ENCODE measurements at places on chromosomes 16 and 17.

DNA sequence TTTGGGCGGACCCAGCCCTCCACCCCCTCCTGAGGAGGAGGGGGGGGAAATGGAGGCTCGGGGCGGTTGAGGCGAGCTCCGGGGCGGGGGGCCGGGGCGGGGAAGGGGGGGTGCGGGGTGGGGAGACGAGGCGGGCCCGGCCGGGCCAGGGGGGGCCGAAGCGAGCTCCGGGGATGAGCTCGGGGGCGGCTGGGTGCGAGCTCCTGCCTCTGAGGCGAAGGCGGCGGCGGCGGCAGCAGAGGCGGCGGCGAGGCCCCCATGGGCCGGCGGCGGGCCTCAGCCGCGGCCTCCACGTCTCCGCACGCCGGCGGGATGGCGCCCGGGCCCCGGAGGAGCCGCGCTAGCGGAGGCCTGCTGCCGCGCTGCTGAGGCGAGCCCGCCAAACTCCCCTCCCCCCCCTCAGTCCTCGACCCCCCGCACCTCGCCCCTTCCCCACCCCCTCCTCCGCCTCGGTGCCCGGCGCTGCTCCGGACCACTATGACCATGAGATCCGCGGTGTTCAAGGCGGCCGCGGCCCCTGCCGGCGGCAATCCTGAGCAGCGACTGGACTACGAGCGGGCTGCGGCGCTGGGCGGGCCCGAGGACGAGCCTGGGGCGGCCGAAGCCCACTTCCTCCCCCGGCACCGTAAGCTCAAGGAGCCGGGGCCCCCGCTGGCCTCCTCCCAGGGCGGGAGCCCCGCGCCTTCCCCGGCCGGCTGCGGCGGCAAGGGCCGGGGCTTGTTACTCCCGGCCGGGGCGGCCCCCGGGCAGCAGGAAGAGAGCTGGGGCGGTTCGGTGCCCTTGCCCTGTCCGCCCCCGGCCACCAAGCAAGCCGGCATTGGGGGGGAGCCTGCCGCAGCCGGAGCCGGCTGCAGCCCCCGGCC lies 596 bp downstream of the MSL1 start:
- DNase-seq: peak; percentile 61

DNA sequence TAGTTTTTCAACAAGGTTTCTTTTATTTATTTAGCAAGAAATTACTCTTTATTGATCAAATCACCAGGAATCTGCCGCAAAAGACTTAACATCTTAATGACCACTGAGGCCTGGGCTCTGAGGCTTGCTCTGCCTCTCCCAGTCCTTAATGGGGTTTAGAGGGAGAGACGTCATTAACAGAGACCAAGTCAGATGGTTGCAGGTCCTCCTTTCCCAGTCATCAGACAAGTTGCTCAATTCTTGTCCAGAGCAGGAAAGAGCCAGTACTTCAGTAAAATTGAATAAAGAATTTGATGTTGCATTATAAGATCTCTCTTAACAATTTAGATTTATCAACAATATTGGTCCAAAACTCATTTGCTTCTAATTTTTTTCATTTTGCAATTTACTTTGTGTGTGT lies 2.0 kb downstream of the SEPHS2 start:
- DNase-seq: no peak

DNA sequence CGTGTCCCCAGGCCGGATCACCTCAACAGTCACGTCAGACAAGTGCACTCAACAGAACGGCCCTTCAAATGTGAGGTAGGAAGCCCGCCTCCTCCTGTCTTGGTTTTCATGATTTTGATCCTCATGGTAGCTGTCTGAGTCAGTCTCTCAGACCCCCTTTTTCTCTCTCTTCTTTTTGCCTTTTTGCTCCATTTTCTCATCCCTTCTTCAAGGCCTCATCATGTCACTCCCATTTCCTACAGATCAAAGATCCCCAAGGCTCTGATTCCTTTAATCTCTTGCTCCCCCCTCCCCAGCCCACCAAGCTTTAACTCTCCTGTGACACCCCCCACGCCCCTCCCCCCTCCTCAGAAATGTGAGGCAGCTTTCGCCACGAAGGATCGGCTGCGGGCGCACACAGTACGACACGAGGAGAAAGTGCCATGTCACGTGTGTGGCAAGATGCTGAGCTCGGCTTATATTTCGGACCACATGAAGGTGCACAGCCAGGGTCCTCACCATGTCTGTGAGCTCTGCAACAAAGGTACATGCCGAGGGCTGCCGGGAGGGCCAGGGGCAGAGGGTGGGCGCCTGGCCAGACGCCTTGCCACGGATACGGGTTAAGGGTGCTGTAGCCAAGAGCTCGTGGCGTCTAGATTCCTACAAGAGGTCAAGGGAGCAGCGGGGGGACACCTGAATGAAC lies 2.0 kb downstream of the MAZ start:
- DNase-seq: no peak

DNA sequence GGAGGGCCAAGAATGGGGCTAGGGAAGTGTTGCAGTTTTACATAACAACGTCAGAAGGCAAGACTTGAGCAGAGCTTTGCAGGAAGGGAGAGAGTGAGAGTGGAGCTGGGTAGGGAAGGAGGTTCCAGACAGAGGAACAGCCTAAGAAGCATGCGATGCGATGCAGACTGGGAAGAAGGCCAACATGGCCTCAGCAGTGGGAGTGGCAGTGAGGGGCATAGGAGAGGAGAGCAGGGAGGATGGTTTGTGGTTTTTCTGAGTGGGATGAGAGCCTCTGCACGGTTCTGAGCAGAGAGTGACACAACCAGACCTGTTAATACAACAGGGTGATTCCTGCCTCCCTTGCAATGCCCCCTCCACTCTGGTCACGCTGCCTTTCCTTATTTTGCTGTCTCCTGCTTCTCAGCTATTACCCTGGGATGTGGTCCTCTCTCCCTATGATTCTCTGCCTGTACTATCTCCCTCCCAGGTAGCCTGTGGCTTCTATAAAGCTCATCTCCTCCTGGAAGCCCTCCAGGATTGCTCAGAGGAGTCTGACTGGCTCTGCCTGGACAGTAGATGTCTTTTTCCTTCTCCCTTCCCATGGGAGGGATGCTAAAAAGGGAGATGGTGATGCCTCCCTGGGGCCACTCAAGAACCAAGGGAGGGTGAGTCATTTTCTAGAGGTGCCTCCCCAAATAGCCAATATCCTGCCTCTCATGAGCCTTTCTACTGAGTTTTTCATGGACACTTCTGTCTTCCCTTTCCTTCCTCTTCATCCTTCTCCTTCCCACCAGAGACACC lies 38.7 kb upstream of the NGFR start:
- DNase-seq: no peak

- DNase-seq: no peak
These were observed 35.3 kb downstream of the HIC1 start for GRCh38 chr17:2090210-2090641.

- no peak for DNase-seq
These were observed 105.1 kb downstream of the CHD9 start for GRCh38 chr16:53159781-53160436.

GRCh38 chr17:82881900-82882714 lies 42.3 kb upstream of the ZNF750 start:
- DNase-seq: peak; percentile 57

- DNase-seq: no peak
These were observed 29.9 kb downstream of the ABCA6 start for GRCh38 chr17:69111794-69112193.

GRCh38 chr16:8621222-8621571 lies 301 bp upstream of the METTL22 start:
- DNase-seq: no peak

GRCh38 chr16:55773859-55774549 lies 58.9 kb downstream of the CES1 start:
- DNase-seq: no peak

- DNase-seq: peak; percentile 26
These were observed 30.9 kb downstream of the SOCS1 start for GRCh38 chr16:11224894-11225676.

GRCh38 chr16:71622088-71622487 lies 3.9 kb upstream of the MARVELD3 start:
- DNase-seq: no peak

DNA sequence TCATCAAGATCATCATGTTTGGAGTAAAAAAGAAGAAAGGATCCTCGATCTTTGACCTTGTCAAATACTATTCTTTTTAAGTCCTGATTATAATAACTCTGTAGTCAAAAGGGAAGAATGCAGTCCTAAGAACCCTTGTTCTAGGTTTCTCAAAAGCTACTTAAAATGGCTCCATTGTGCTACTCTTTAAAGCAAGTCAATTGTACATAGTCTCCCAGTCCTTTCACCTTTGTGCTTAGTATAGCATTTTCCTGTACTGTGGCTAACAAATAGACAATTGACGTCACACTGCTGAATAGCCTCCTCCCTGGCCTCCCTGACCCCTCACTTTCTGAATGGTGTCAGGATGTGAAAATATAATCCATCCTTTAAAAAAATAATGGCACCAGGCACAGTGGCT lies 172.9 kb downstream of the AATF start:
- DNase-seq: no peak

DNA sequence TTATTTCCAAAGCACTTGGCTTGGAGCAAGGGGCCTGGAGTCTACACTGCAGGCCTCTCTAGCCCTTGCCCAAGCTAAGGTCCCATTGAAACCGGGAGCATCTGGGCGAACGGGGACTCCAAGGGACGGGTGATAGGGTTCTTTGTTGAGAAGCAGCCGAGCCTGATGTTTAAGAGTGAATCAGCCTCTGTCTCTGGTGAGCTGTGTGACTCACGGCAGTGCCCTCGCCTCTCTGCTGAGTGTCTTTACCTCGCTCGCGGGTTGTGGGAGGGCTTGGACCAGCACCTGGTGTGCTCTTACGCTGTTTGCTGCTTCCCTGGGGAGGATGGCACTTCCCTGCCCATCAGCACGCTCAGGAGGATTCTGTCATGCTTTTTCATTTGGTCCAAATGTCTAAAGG lies 1.3 kb downstream of the HGS start:
- no peak for DNase-seq

DNA sequence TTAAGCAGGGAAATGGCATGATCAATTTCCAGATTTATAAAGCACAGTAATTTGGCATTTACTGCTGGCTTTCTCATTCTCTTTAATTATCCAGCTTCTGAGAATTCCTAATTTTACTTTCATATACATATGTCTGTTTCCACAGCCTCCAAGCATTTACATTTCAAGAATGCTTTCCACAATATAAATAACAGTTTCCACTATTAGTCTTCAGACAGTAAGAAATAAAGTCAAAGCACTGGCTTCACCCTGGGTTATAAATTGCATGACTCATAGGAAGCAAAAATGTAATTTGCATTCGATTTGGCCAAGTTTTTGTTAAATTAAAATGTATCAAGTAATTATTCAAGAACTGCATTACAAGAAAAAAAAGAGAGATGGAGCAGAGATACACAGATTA lies 53.5 kb downstream of the MPHOSPH6 start:
- no peak for DNase-seq

DNA sequence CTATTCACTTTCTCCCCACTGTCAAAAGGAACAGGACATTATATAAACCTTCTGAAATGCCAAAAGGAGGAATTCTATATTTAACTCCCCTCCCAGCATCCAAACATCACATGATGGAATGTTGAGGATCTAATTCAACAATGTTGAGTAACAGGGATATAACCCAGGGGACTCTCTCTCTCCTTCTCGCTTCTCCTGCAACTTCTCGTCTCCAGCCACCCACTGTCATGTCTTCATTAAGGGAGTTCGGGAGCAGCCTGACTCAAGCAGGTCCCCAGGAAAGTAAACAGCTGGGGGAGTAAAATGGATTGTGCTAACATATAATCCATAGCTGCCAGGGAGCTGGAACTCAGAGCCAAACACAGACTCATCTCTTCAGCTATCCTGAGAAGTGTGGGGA lies 51.7 kb downstream of the GRIN2A start:
- DNase-seq: no peak

DNA sequence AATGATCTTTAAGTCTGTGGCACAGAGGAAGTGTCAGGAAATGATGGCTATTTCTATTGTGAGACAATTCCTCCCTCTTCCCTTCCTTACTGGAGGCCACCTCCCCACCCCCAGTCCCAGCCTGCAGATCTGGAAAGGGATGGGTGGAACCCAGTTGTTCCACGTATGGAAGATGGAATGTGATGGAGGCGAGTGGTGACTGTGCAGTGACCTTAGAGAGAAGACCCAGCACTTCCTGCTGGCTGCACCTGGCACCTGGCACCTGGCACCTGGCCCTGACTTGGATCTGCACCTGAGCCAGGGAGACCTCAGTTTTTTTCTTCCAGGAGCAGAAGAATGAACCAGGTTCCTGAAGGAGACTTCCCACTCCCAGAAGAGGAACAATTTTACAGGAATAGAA lies 33.0 kb upstream of the TMC5 start:
- DNase-seq: no peak

DNA sequence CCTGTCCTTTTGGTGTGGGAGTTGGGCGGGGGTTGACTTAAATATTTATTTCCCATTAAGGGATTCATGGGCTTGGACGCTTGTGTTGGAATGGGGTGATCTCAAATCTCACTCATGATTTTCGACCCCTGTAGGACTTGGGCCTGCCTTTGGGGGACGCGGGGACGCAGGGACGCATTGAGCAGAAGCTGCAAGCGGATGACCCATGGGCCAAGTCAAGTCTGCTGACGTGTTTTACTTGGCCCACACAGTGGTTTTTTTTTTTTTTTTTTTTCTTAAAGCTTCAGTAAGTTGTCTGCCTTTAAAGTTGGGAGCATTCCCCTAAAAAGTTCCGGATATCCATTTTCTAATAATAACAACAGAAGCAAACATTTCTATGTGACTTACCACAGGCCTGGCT lies 28.9 kb downstream of the CMIP start:
- peak; percentile 25 for DNase-seq

Data from left ventricle myocardium inferior (tissue), 1 donor.